ENCODE measurements at places on chromosomes 2 and 18. TPM values are rescaled to one million over a fixed set of nuclear protein-coding genes. Genes with fewer than 3 reads are reported as not detected.

- DNase-seq = no peak
Observed at GRCh38 chr2:66442516-66443185, 7.7 kb downstream of the MEIS1 start.

DNA sequence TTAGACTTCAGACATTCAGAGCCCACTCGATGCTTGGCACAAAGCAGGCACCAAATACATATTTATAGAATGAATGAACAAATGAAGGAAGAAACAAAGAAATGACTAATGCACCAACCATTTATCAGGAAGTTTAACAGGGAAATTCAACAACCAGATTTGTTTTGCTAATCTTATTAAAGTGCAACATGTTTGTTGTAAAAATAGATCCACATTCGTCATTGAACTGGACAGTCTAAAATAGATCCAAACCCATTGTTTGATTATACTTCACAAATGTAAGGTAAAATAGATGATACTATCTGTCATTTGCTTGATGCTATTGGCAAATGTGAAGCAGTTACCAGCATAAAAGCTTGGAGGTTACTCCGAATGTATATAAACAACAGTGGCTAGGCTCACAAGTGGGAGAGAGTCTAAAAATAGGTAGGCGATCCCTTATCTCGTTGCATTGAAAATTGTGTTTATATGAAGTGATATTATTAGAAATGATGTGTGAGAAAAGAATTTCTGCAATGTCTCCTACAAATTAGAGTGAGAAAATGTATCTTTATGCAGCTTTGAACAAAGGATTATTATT is 246.2 kb downstream of the NEDD4L start:
- DNase-seq = no peak

- no peak for DNase-seq
Observed at GRCh38 chr18:635171-635570, 22.3 kb upstream of the TYMS start.

- no peak for DNase-seq
Observed at GRCh38 chr2:38631976-38632375, 29.2 kb upstream of the HNRNPLL start.

GRCh38 chr2:214679736-214680135 is 129.7 kb downstream of the BARD1 start:
- DNase-seq = no peak

The REL gene
- 8.9 TPM for polyA plus RNA-seq

Data from left renal cortex interstitium (tissue), 4 donors.